SK-MEL-5 (cell line): ENCODE measurements at places on chromosomes 12 and 14.
A peak's percentile ranks its signal among the peaks of the same experiment; 100 is the strongest.

DNA sequence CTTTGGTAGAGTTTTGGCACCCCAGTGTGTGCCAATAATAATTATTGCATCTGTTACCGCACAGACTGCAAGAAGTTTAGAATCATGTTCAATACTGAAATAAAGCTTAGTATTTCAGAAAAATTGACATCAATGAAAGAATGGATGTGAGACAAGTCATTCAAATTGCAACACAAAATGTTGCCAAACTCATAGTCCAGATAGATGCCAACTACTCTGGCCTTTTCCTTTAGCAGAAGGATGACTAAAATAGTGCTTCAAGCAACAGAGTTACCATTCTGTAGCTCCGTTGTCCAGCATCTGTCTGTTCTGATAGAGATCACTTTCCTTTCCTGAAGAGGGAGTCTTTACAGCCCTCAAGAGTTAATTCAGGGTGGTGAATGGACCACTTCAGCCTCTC is 77.5 kb downstream of the LIN7A start:
- DNase-seq: no peak

GRCh38 chr14:76917158-76917596 is 91.0 kb downstream of the LRRC74A start:
- peak; percentile 87 for DNase-seq

GRCh38 chr12:70002097-70002911 is 177.3 kb downstream of the MYRFL start:
- DNase-seq: no peak

- no peak for DNase-seq
Measured at GRCh38 chr12:7637615-7638014, 28.1 kb downstream of the APOBEC1 start.

DNA sequence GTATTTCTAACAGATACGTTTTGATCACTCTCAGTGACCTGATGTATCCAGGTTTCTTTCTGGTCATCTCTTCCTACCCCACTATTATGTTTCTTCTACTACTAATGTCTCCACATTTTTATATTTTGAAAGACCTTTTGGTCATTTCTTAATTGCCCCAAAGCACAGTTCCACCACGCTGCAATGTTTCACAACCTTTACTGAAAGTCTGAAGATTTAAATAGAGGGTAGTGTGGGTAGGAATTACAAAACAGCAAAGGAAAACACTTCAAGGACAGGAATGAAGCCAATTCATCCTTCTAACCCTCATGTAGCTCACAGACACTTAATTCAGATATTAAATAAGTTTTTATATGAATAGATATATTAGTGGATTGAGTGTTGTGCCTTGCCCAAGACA is 36.1 kb upstream of the SLC16A7 start:
- no peak for DNase-seq

GRCh38 chr12:44021471-44021971 is 185.6 kb downstream of the TMEM117 start:
- DNase-seq: no peak
